Adipose tissue (tissue), 3 donors: ENCODE measurements at places on chromosomes 7 and 10. TPM values are rescaled to one million over a fixed set of nuclear protein-coding genes. Genes with fewer than 3 reads are reported as not detected.

The TRIM73 gene
- 4.8 TPM for polyA plus RNA-seq

The PTN gene
- 10.6 TPM for polyA plus RNA-seq

The PRSS58 gene
- polyA plus RNA-seq = not detected

The FZD1 gene
- polyA plus RNA-seq = 5.5 TPM

The MYL10 gene
- polyA plus RNA-seq = not detected

The NT5C3A gene
- 13.6 TPM for polyA plus RNA-seq

The HOXA10 gene
- polyA plus RNA-seq = 18.3 TPM

The ZNF467 gene
- 17.1 TPM for polyA plus RNA-seq

The LRRC61 gene
- polyA plus RNA-seq = 12.1 TPM

The TMEM60 gene
- polyA plus RNA-seq = 13.4 TPM

The SAP25 gene
- polyA plus RNA-seq = 2.5 TPM

The DYNC1I1 gene
- polyA plus RNA-seq = 0.58 TPM

The BLNK gene
- polyA plus RNA-seq = 2.9 TPM

The OR6B1 gene
- polyA plus RNA-seq = not detected

The DKK1 gene
- polyA plus RNA-seq = 8.0 TPM

The FRMD4A gene
- 16.6 TPM for polyA plus RNA-seq

The SYT15B gene
- polyA plus RNA-seq = 0.45 TPM

The AKR1C4 gene
- not detected for polyA plus RNA-seq

The BTRC gene
- 3.7 TPM for polyA plus RNA-seq

The TSPAN13 gene
- 35.5 TPM for polyA plus RNA-seq

The TMEM176B gene
- polyA plus RNA-seq = 43.7 TPM

The ITIH5 gene
- polyA plus RNA-seq = 82.5 TPM

The FBXW4 gene
- 34.0 TPM for polyA plus RNA-seq
